ENCODE measurements at places on chromosomes 6 and 20. TPM values are rescaled to one million over a fixed set of nuclear protein-coding genes. Genes with fewer than 3 reads are reported as not detected.

BPI gene
- total RNA-seq, result 0.49 TPM

GRCh38 chr6:44480097-44480541 lies 92.6 kb downstream of the CDC5L start:
- peak; percentile 20 for DNase-seq

HUS1B gene
- 1.2 TPM for total RNA-seq

OVOL2 gene
- 7.8 TPM for total RNA-seq

GRCh38 chr20:32089637-32090362 lies 19.7 kb upstream of the TM9SF4 start:
- DNase-seq, result no peak

GRCh38 chr6:128504003-128504654 lies 16.3 kb downstream of the PTPRK start:
- DNase-seq, result no peak

- no peak for DNase-seq
These were observed 10.2 kb upstream of the KIF16B start for GRCh38 chr20:16583474-16583873.

- DNase-seq, result no peak
These were observed 550.3 kb upstream of the JARID2 start for GRCh38 chr6:14695579-14695978.

GRCh38 chr6:129599467-129599866 lies 110.5 kb downstream of the ARHGAP18 start:
- no peak for DNase-seq

GRCh38 chr20:8386991-8387390 lies 254.9 kb downstream of the PLCB1 start:
- DNase-seq, result peak; percentile 48
